LHCN-M2 (cell line): ENCODE measurements at places on chromosomes 1 and 21.

DNA sequence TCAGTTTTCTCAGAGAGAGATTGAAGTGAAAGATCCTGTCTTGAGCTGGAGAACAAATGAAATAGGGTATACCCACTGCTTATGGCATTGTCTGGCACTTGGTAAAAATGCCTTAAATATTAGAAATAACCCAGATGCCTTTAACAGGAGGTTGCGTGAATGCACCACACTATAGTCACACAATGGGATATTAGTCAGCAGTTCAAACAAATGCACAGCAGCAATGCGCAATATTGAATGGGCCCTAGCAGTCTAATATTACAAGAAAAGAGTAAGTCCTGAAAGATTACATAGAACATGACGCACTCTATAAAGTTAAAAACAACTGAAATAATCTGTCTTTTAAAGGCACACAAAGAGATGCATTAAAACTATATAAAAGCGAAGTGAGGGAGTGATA lies 161.1 kb downstream of the EDEM3 start:
- no peak for DNase-seq

DNA sequence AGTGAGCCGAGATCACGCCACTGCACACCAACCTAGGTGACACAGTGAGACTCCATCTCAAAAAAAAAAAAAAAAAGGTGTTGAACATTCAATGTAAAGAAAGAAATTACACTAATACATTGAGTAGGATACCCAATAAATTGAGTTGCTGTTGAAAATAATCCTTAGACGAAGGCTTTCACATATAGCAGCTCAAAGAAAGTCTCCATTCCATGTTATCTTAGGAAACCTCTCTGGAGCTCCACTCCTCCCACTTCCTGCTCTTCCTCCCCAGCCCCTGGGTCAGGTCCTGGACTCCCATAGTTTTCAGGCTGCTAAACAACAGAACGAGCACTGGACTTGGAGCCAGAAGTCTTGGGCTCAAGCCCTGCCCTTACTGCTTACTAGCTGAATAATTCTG lies 15.6 kb upstream of the CNR2 start:
- DNase-seq: no peak

DNA sequence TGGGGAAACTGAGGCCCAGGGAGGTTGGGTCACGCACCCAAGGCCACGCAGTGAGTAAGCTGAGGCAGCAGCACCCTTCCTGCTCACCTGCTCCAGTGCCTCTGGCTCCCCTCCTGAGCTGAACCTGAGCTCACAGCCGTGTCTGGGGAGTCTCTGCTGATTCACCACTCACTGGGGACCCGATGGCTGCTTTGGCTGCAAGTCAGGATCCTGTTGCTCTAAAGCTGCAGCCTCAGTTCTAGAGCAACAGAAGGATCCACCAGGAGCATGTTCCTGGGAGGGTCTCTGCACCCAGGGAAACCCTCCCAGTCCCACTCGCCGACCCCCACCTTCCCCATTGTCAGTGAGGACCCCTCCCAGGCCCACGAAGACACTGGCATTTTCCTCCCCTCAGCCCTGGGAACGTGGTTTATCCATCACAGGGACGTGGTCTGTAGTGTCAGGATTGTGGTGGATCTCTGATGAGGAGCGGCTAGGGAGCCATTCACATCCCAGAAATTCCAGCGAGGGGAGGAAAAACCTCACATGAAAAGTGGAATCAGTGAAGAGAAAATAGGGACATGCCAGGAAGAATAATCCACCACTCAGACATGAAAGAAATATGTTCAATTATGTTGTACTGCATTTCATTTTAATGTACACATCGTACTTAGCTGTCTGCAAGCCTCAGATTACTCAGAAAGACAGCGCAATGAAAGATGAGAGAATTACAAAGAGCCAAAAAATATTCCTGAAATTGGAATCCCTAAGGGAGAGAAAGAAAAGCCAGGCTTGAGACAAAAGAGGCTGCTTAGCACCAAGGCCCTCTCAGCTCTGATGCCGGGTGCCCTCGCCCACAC lies 447.2 kb downstream of the MATN1 start:
- DNase-seq: no peak

DNA sequence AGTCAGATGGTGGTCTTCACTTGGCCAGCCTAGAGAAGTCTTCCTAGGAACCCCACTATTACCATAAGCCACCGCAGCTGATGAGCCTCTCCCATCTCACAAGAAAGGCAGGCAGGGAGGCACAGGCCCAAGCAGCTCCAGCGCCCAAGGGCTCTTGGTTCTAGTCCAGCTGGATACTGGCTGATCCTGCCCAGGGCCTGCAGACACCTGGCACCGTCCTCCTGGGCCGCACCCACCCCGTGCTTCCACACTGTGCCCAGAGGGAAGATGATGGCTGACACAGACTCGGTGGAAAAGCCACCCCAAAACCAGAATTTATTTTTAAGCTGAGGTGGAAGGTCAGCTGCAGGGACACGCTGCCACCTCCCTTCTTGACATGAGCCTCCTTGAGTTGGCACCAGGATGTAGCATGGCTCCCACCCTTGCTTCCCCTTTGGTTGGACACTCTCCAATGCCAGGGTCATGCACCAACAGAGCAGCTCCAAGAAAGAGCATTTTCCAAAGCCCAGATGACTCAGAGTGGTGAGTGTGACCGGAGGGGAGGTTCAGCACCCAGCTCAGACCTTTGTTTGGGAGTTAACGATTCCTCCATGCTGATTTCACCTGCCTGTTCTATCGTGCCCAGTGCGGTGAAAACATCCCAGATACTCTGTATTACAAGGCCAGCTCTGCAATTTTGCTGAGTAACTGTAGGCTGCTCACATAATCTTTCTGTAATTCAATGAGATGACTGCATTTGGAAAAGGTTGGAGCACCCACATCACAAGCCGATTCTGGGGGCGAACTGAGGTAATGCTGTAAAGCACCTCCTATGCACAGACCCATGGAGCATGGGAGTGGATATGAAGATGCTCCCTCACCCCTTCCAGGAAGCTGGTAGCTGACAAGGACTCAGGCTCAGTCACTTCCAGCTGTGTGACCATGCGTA lies 63.1 kb upstream of the SLC2A1 start:
- no peak for DNase-seq

GRCh38 chr1:16208270-16208987 lies 4.0 kb downstream of the ARHGEF19 start:
- DNase-seq: no peak

- no peak for DNase-seq
Observed at GRCh38 chr1:58621391-58621790, 44.3 kb upstream of the TACSTD2 start.
